T-cell (primary cell): ENCODE measurements at places on chromosomes 11 and 22.

GRCh38 chr11:108933630-108934029, 268.8 kb downstream of the DDX10 start:
- H3K27me3 ChIP-seq, result no peaks in the 10 kb centered on the region
- H3K36me3 ChIP-seq, result no peaks in the 10 kb centered on the region
- H3K27ac ChIP-seq, result no peak overlapping the region
- H3K4me3 ChIP-seq, result no peak overlapping the region

DNA sequence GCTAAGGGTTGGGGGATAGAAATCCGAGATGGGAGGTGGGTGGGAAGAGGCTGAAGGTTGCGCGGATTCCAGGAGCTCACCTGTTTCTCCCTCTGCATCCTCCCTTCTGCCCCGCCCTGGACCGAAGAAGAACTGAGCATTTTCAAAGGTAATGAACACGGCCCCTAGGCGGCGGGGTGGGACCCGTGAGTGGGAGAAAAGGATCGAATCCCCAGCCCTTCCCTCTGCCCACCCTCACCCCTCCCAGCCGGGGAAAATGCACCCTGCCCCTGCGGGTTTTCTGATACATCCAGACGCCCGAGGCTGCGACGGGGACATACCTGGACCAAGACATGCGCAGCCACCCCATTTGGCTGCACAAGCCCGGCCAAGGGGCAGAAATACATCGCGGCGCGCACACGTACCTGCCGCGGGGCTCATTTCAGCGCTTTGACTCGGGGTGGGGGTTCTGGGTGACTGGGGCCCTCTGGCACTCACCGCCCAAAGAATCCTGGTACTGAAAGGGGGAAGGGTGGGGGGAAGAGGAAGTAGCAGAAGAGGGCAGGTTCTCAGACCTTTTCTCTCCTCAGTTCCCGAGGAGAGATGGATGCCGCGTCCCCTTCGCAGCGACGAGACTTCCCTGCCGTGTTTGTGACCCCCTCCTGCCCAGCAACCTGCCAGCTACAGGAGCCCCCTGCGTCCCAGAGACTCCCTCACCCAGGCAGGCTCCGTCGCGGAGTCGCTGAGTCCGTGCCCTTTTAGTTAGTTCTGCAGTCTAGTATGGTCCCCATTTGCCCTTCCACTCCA, 6.0 kb downstream of the VSIG2 start:
- peak overlapping the region; percentile 76 for H3K4me3 ChIP-seq
- H3K4me1 ChIP-seq, result peaks cover 21% of the 10 kb centered on the region
- peak; percentile 28 for DNase-seq
- peak overlapping the region; percentile 70 for H3K27ac ChIP-seq

DNA sequence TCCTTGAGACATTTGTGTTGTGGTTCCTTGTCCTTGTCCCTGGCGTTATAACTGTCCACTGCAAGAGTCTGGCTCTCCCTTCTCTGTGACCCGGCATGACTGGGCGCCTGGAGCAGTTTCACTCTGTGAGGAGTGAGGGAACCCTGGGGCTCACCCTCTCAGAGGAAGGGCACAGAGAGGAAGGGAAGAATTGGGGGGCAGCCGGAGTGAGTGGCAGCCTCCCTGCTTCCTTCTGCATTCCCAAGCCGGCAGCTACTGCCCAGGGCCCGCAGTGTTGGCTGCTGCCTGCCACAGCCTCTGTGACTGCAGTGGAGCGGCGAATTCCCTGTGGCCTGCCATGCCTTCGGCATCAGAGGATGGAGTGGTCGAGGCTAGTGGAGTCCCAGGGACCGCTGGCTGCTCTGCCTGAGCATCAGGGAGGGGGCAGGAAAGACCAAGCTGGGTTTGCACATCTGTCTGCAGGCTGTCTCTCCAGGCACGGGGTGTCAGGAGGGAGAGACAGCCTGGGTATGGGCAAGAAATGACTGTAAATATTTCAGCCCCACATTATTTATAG, 23.0 kb downstream of the MYBPC3 start:
- no peak for DNase-seq
- no peak overlapping the region for H3K4me3 ChIP-seq
- no peak overlapping the region for H3K27ac ChIP-seq

- H3K27ac ChIP-seq, result no peak overlapping the region
- no peaks in the 10 kb centered on the region for H3K36me3 ChIP-seq
- H3K4me1 ChIP-seq, result no peaks in the 10 kb centered on the region
- H3K27me3 ChIP-seq, result no peaks in the 10 kb centered on the region
These were observed 107.9 kb downstream of the ANO3 start for GRCh38 chr11:26439854-26440253.

- DNase-seq, result no peak
- H3K27me3 ChIP-seq, result no peaks in the 10 kb centered on the region
- no peak within 1 kb of the TSS for H3K27ac ChIP-seq
- H3K36me3 ChIP-seq, result no peaks in the 10 kb centered on the region
- peak within 1 kb of the TSS; percentile 58 for H3K4me3 ChIP-seq
These were observed at the start of gene TUBA8 for GRCh38 chr22:18110194-18110953. TUBA8 (plus strand) TSS chr22:18110809; CDS start chr22:18110866, 57 bp downstream.

- no peaks in the 10 kb centered on the region for H3K27me3 ChIP-seq
- no peak overlapping the region for H3K4me3 ChIP-seq
- H3K36me3 ChIP-seq, result no peaks in the 10 kb centered on the region
- H3K4me1 ChIP-seq, result no peaks in the 10 kb centered on the region
- DNase-seq, result no peak
- H3K27ac ChIP-seq, result no peak overlapping the region
These were observed 127.2 kb upstream of the SLC5A12 start for GRCh38 chr11:26849036-26849435.

GRCh38 chr11:120324932-120325810, at the start of gene TLCD5:
TLCD5 (plus strand) TSS chr11:120325299; CDS start chr11:120327442, 2,143 bp downstream.
- peak within 1 kb of the TSS; percentile 31 for H3K4me3 ChIP-seq
- no peaks in the 10 kb centered on the region for H3K4me1 ChIP-seq
- no peaks in the 10 kb centered on the region for H3K36me3 ChIP-seq
- DNase-seq, result no peak
- H3K27me3 ChIP-seq, result peaks cover 34% of the 10 kb centered on the region

DNA sequence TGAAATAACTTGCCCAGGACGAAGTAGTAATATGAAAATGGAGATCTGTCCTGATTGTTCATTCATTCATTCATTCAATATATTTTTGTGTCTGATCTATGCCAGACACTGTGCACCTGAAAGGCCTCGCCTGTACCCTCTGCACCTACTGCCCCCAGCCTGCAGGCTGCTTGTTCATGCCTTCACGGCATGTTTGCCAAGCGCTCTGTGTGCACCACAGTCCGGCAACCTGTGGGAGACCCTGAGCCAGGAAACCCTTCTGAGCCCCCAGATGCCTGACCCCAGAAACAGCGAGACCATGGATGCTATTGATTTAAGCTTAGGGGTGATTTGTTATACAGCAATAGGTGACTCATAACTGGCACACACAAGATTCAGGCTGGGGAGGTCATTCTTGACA, 47.0 kb downstream of the RTL6 start:
- no peak overlapping the region for H3K4me3 ChIP-seq
- peaks cover 23% of the 10 kb centered on the region for H3K4me1 ChIP-seq
- H3K27ac ChIP-seq, result no peak overlapping the region
- no peaks in the 10 kb centered on the region for H3K36me3 ChIP-seq
- DNase-seq, result no peak

DNA sequence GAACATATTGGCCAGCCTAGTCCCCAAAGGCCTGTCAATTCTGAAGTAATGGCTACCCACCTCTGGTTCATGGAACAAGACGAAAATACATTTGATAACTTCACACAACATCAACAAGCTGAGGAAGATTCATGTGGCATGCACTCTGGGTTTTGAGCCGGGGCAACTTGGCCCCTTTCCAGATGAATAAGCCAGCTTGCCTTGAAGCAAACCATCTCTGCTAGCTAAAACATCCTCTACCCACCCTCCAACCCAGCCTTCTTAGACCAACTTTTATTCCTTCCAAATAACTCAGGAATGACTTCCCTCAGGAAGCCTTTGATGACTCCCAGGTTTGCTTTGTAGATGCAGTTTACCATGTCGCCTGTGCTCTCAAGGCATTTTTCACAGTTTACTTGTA, 94.4 kb downstream of the SLC1A2 start:
- H3K4me1 ChIP-seq, result peaks cover 13% of the 10 kb centered on the region
- no peak overlapping the region for H3K27ac ChIP-seq
- DNase-seq, result no peak
- no peaks in the 10 kb centered on the region for H3K27me3 ChIP-seq
- H3K4me3 ChIP-seq, result no peak overlapping the region

GRCh38 chr11:2249189-2249916, 21.0 kb downstream of the ASCL2 start:
- DNase-seq, result no peak
- no peak overlapping the region for H3K27ac ChIP-seq
- peaks cover 24% of the 10 kb centered on the region for H3K27me3 ChIP-seq
- no peaks in the 10 kb centered on the region for H3K36me3 ChIP-seq

DNA sequence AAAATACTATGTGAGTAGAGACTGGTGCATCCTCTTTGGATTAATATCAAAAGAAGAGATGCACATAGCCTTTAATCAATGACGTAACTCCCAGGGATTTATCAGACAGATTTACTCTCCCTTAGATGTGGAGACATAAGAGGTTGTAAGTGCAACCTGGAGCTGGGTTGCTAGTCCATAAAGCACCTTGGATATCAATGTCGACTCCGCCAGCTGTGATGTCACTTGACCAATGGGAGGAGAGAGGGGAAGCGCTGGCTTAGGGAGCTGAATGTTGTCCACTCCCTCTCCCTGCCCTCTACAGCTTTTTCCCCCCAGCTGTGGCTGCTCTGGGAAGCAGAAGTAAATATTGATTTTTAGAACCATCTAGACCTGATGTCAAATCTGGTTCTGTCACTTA, 28.9 kb upstream of the TMEM86A start:
- H3K36me3 ChIP-seq, result no peaks in the 10 kb centered on the region
- no peak overlapping the region for H3K4me3 ChIP-seq
- peaks cover 3% of the 10 kb centered on the region for H3K27me3 ChIP-seq

DNA sequence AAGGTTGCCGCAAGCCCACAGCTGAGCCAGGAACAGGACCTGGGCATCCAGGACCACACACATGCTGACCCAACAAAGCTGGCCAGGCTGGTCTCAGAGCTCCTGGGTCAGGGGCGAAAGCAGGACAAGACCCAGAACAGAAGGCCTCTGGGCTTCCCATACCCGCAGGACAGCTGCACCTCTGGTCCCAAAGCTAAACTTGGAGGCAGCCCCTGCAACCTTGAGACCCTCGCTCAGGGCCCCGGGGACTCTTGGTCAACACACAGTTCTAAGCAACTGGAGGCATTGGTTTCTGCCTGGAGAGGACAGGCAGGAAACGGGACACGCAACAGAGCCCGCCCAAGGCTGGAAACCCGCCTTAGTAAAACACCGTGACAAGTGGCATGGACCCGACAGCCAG, 11.4 kb downstream of the WNT7B start:
- H3K36me3 ChIP-seq, result no peaks in the 10 kb centered on the region
- DNase-seq, result no peak
- H3K27me3 ChIP-seq, result peaks cover 3% of the 10 kb centered on the region
- no peaks in the 10 kb centered on the region for H3K4me1 ChIP-seq
- H3K27ac ChIP-seq, result no peak overlapping the region
